Cardiac muscle cell (in vitro differentiated cells and primary cell): ENCODE measurements at places on chromosomes 5 and 9. TPM values are rescaled to one million over a fixed set of nuclear protein-coding genes. Genes with fewer than 3 reads are reported as not detected.

GRCh38 chr5:107449369-107449768 lies 221.4 kb downstream of the EFNA5 start:
- no peaks in the 10 kb centered on the region for H3K36me3 ChIP-seq
- H3K27me3 ChIP-seq = no peaks in the 10 kb centered on the region
- H3K4me3 ChIP-seq = no peak overlapping the region
- no peak for DNase-seq
- H3K27ac ChIP-seq = no peak overlapping the region

- no peak for DNase-seq
- no peak overlapping the region for H3K4me3 ChIP-seq
- no peaks in the 10 kb centered on the region for H3K27me3 ChIP-seq
- peak overlapping the region; percentile 17 for H3K27ac ChIP-seq
- no peaks in the 10 kb centered on the region for H3K4me1 ChIP-seq
- no peaks in the 10 kb centered on the region for H3K36me3 ChIP-seq
Measured at GRCh38 chr5:131328536-131329285, 64.9 kb downstream of the CDC42SE2 start.

- DNase-seq = no peak
- no peak overlapping the region for H3K27ac ChIP-seq
- peaks cover 34% of the 10 kb centered on the region for H3K4me1 ChIP-seq
- H3K27me3 ChIP-seq = no peaks in the 10 kb centered on the region
Measured at GRCh38 chr9:109020581-109021511, 7.5 kb upstream of the CTNNAL1 start.

GRCh38 chr9:136746621-136747020 lies 1.7 kb downstream of the LCN6 start:
- no peaks in the 10 kb centered on the region for H3K4me1 ChIP-seq
- no peak for DNase-seq
- H3K4me3 ChIP-seq = no peak overlapping the region
- no peaks in the 10 kb centered on the region for H3K36me3 ChIP-seq

- peaks cover 4% of the 10 kb centered on the region for H3K36me3 ChIP-seq
- H3K4me1 ChIP-seq = no peaks in the 10 kb centered on the region
- H3K4me3 ChIP-seq = no peak overlapping the region
- no peaks in the 10 kb centered on the region for H3K27me3 ChIP-seq
Measured at GRCh38 chr5:134120386-134121138, 6.1 kb downstream of the TCF7 start.

DNA sequence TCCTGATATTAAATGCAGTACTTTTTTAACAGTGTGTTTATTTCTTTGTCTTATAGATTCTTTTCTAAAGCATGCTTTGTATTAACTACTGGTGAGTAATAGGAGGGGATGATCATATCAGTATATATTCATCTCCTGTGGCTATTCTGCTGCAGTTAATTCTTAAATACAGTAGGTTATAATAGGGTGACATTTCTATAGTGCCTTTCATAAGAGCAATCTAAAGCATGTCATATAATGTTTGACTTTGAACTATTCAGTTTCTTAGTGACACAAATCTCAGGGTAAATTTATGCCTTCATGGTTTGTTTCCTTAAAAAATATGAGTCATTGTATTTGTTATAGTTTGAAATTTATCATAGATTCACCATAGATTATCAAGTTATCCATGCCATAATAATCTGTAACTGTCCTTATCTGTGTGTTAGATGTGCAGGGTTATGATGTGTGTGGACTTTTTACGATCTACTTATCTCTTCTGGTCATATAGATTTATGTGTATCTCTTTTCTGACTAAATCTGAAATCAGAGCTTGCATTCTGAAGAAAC lies 1019.5 kb downstream of the NR2F1-AS1 start:
- no peak overlapping the region for H3K27ac ChIP-seq
- peaks cover 8% of the 10 kb centered on the region for H3K27me3 ChIP-seq
- no peak overlapping the region for H3K4me3 ChIP-seq
- DNase-seq = no peak
- H3K36me3 ChIP-seq = no peaks in the 10 kb centered on the region

- no peaks in the 10 kb centered on the region for H3K36me3 ChIP-seq
- no peaks in the 10 kb centered on the region for H3K27me3 ChIP-seq
- H3K4me1 ChIP-seq = peaks cover 10% of the 10 kb centered on the region
- peak overlapping the region; percentile 8 for H3K27ac ChIP-seq
Measured at GRCh38 chr9:18849890-18850677, 182.9 kb downstream of the SAXO1 start.

GRCh38 chr5:156522651-156523529 lies 195.9 kb downstream of the SGCD start:
- no peaks in the 10 kb centered on the region for H3K36me3 ChIP-seq
- H3K4me3 ChIP-seq = no peak overlapping the region
- H3K27me3 ChIP-seq = no peaks in the 10 kb centered on the region
- no peak for DNase-seq

- H3K27ac ChIP-seq = no peak overlapping the region
- no peak for DNase-seq
- H3K27me3 ChIP-seq = peaks cover 2% of the 10 kb centered on the region
- H3K36me3 ChIP-seq = no peaks in the 10 kb centered on the region
- H3K4me1 ChIP-seq = peaks cover 14% of the 10 kb centered on the region
Measured at GRCh38 chr5:146586752-146587151, 70.8 kb upstream of the GPR151 start.

GRCh38 chr5:141223112-141223783 lies at the start of gene PCDHB14:
Gene PCDHB14, plus strand, starts transcription at chr5:141223343. Its CDS starts 163 bp downstream, at chr5:141223506.
- H3K36me3 ChIP-seq = no peaks in the 10 kb centered on the region
- no peaks in the 10 kb centered on the region for H3K4me1 ChIP-seq

- H3K36me3 ChIP-seq = no peaks in the 10 kb centered on the region
- H3K4me3 ChIP-seq = no peak overlapping the region
- H3K27me3 ChIP-seq = no peaks in the 10 kb centered on the region
- DNase-seq = no peak
- no peaks in the 10 kb centered on the region for H3K4me1 ChIP-seq
- no peak overlapping the region for H3K27ac ChIP-seq
Measured at GRCh38 chr9:134554373-134555093, 87.1 kb upstream of the COL5A1 start.

Gene PCDHB16
- total RNA-seq = 4.8 and 6.3 TPM in 2 replicates

Gene IGIP
- total RNA-seq = 1.5 and 4.8 TPM in 2 replicates

Gene FOXD4L5
- 0.27 TPM in 1 of 2 replicates, not detected in the other for total RNA-seq

Gene CDHR2
- 0.07 and 0.60 TPM in 2 replicates for total RNA-seq

Gene CARD9
- total RNA-seq = 0.46 and 2.1 TPM in 2 replicates
